ENCODE measurements at places on chromosomes 4 and X. TPM values are rescaled to one million over a fixed set of nuclear protein-coding genes. Genes with fewer than 3 reads are reported as not detected.

Gene CLGN
- total RNA-seq, result 0.32 TPM

Gene NPY2R
- total RNA-seq, result 1.6 TPM

Gene C4orf36
- total RNA-seq, result 0.96 TPM

Gene RBM47
- 66.6 TPM for total RNA-seq

Gene GPM6B
- 81.7 TPM for total RNA-seq

DNA sequence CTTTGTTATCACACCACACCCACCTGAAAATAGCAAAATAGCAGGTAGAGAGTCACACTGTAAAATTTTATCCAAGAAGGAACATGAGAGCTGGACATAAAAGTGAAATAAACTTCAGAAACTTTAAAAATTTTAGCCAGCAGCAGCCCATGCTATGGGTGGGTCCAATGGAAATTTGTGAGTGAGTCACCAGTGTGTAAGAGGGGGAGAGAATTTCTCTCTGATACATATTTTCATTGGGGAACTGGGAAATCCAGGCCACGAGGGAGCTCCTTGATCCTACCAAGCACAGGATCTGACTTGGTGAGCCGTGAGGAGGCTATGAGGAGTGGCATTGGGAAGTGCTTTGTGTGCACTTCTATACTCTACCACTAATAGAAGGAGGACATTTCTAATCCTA lies 136.3 kb downstream of the FAAH2 start:
- H3K27ac ChIP-seq, result no peak overlapping the region
- peaks cover 19% of the 10 kb centered on the region for H3K27me3 ChIP-seq
- no peak overlapping the region for H3K4me3 ChIP-seq
- no peaks in the 10 kb centered on the region for H3K36me3 ChIP-seq

DNA sequence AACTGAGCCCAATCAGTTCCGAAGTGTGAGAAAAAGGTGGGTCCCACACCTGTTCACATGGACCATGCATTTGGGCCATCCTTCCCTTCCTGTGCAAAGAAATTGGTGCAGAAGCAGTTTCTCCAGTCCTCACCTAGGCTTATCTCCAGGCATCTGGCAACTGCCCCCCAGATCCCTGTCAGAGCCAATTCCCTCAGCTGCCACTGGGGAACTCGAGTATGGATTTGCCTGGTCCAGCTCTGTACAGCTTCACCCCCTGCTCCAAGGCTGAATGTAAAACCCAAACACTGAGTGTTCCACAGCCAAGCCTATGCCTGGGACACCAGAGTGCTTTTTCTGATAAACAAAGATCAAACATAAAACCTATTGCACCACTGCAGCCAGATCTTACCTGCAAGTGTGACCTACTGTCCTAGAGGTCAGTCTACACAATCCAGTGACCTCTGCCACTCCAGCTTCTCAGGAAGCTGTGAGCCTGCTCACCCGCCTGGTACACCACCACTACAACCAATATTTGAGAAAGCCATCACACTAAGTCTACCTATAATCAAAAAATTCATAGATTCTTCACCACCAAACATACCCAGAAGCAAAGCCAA lies 136.4 kb downstream of the STPG2 start:
- H3K27ac ChIP-seq, result no peak overlapping the region
- no peak overlapping the region for H3K4me3 ChIP-seq
- H3K4me1 ChIP-seq, result no peaks in the 10 kb centered on the region
- no peak for DNase-seq
- no peaks in the 10 kb centered on the region for H3K36me3 ChIP-seq

- no peak overlapping the region for H3K4me3 ChIP-seq
- no peak overlapping the region for H3K27ac ChIP-seq
- DNase-seq, result no peak
- no peaks in the 10 kb centered on the region for H3K27me3 ChIP-seq
- no peaks in the 10 kb centered on the region for H3K4me1 ChIP-seq
These were observed 14.2 kb upstream of the OSTC start for GRCh38 chr4:108636246-108636645.

DNA sequence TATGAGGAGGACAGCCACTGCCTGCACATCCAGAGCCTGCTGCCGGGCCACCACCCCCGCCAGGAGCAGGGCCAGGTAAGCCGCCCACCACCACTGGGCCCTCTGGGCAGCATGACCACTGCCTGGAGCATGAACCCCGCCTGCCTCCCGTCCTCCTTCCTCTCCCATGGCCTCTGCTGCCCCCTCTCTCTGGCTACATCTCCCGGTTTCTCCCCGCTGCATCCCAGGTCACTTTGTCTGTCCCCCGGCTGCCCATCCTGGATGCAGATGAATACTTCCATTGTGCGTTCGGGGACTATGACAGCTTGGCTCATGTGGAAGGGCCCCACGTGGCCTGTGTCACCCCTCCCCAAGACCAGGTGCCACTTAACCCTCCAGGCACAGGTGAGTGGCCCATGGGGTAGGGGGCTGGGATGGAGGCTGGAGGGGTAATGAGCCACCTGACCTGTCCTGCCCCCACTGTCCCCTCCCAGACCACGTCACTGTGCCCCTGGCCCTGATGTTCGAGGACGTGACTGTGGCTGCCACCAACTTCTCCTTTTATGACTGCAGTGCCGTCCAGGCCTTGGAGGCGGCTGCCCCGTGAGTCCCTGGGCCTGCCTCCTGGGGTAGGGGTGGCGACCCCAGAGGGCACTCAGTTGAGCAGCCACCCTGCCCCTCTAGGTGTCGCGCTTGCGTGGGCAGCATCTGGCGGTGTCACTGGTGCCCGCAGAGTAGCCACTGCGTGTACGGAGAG lies 6.0 kb downstream of the PLXNB3 start:
- no peaks in the 10 kb centered on the region for H3K36me3 ChIP-seq
- no peaks in the 10 kb centered on the region for H3K27me3 ChIP-seq
- no peaks in the 10 kb centered on the region for H3K4me1 ChIP-seq
- H3K4me3 ChIP-seq, result no peak overlapping the region

DNA sequence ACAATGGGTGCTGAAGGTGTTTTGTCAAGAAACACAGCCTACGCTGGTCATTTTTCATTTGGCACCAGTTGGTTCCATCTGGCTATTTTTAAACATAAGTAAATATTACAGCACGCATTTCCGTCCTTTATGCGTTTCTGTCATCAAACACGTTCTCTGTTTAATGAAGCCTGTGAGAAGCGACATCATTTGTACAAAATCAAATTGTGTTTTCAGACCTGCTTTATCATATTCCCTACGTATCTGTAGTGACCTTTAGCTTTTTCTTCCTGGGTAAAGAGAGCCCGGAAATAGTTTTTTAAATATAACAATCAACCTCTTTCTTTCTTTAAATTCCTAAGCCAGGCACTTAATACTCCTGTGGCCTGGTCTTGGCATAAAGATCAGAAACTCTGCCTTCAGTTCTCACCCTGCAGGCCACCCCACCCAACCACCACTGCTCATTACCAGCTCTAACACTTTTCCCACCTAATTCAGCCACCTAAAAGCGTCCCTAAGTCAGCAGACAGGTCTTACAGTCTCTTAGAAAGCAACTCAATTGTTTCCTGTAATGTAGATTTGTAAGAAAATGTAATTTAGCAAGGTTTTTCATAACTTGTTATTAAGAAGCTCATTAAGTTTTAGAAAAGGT lies 30.4 kb downstream of the ACSL1 start:
- H3K36me3 ChIP-seq, result no peaks in the 10 kb centered on the region
- H3K4me1 ChIP-seq, result peaks cover 2% of the 10 kb centered on the region
- no peak overlapping the region for H3K4me3 ChIP-seq
- H3K27me3 ChIP-seq, result no peaks in the 10 kb centered on the region

GRCh38 chrX:153967536-153968224 lies 3.9 kb downstream of the HCFC1 start:
- peak overlapping the region; percentile 91 for H3K4me3 ChIP-seq
- peaks cover 6% of the 10 kb centered on the region for H3K4me1 ChIP-seq
- peak overlapping the region; percentile 100 for H3K27ac ChIP-seq
- H3K27me3 ChIP-seq, result no peaks in the 10 kb centered on the region
- no peaks in the 10 kb centered on the region for H3K36me3 ChIP-seq

- no peak overlapping the region for H3K27ac ChIP-seq
- H3K27me3 ChIP-seq, result no peaks in the 10 kb centered on the region
- no peaks in the 10 kb centered on the region for H3K4me1 ChIP-seq
These were observed 17.4 kb downstream of the ADGRG4 start for GRCh38 chrX:136318156-136318555.

GRCh38 chr4:87680271-87680670 lies 30.2 kb downstream of the DMP1 start:
- H3K4me1 ChIP-seq, result no peaks in the 10 kb centered on the region
- H3K4me3 ChIP-seq, result no peak overlapping the region
- H3K36me3 ChIP-seq, result no peaks in the 10 kb centered on the region
- H3K27ac ChIP-seq, result no peak overlapping the region
- H3K27me3 ChIP-seq, result no peaks in the 10 kb centered on the region

DNA sequence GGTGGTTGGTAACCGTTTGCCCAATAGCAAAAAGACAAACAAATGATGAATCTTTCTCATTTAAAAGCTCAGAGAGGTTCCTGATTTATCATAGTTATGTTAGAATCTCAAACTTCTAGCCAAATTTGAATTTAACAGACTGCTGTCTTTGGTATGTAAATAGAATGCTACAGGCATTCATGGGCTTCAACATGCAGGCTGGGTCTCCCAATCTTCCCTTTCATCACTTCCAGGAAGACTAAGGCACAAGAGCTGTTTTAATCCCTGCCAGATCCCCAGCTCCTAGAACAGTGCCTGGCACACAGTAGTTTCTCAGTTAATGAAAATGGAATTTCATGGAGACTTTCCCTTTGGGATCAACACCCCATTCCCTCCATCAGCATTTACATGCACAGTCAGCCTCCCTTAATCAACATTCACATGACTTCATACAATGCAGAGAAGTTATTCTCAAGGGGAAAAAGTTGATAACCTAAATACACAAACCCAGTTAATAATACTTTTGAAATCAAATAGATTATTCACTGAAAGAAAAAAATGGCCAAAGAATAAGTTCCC lies 107.6 kb upstream of the C1QTNF7 start:
- no peaks in the 10 kb centered on the region for H3K4me1 ChIP-seq
- H3K27me3 ChIP-seq, result no peaks in the 10 kb centered on the region
- no peaks in the 10 kb centered on the region for H3K36me3 ChIP-seq

GRCh38 chr4:56288663-56289062 lies 98.6 kb downstream of the AASDH start:
- no peak overlapping the region for H3K4me3 ChIP-seq
- no peak for DNase-seq
- no peak overlapping the region for H3K27ac ChIP-seq
- H3K27me3 ChIP-seq, result no peaks in the 10 kb centered on the region
- H3K36me3 ChIP-seq, result no peaks in the 10 kb centered on the region

GRCh38 chr4:11416767-11417113 lies 12.0 kb downstream of the HS3ST1 start:
- H3K4me1 ChIP-seq, result no peaks in the 10 kb centered on the region
- H3K4me3 ChIP-seq, result no peak overlapping the region
- no peak overlapping the region for H3K27ac ChIP-seq
- no peaks in the 10 kb centered on the region for H3K36me3 ChIP-seq

DNA sequence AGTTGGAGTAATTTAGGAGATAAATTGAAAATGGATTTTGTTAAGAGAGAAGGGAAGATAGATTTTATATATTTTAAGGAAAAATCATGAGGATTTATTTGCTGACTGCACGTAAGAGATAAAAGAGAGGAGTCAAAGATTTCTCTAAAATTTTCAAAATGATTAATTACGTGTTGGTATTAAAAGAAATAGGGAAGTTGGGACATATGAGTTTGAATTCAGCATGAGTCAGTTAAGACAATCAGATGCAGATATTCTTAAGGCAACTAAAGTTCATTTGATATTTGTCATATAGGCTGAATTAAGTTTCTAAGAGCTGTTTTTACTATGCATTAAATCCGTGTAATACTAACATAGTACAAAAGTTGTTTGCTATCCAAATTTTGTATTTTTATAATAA lies 46.9 kb downstream of the TET2 start:
- no peaks in the 10 kb centered on the region for H3K36me3 ChIP-seq
- no peak for DNase-seq
- H3K4me1 ChIP-seq, result no peaks in the 10 kb centered on the region
- H3K27me3 ChIP-seq, result no peaks in the 10 kb centered on the region
- H3K27ac ChIP-seq, result no peak overlapping the region
- no peak overlapping the region for H3K4me3 ChIP-seq

DNA sequence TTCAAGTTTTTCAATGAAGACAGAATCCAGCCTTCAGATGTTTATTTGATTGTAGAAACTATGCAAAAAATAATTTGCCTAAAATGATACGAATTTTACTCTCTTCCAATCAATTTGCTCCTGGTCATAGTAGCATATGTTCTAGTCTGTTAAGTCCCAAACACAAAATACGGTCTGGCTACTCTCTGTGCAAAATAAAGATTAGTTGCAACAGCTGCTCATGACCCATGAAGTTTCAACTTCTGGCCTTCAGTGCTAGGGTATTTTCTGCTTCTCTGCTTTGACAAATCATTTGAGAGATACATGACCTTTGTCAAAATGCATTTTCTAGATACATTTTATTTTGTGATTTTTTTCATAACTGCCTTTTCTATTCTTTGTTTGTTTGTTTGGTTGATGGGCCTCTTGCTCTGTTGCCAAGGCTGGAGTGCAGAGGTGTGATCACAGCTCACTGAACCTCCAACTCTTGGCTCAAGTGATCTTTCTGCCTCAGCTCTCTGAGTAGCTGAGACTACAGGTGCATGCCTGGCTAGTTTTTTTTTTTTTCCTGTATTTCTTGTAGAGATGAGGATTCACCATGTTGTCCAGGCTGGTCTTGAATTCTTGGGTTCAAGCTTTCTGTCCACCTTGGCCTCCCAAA lies 55.2 kb downstream of the TACR3 start:
- H3K27me3 ChIP-seq, result no peaks in the 10 kb centered on the region
- H3K27ac ChIP-seq, result no peak overlapping the region
- H3K4me3 ChIP-seq, result no peak overlapping the region
- no peaks in the 10 kb centered on the region for H3K36me3 ChIP-seq
- DNase-seq, result no peak

- no peaks in the 10 kb centered on the region for H3K27me3 ChIP-seq
- H3K4me3 ChIP-seq, result no peak overlapping the region
- no peak overlapping the region for H3K27ac ChIP-seq
- DNase-seq, result no peak
- H3K36me3 ChIP-seq, result no peaks in the 10 kb centered on the region
These were observed 79.2 kb upstream of the DDIT4L start for GRCh38 chr4:100269446-100269845.

DNA sequence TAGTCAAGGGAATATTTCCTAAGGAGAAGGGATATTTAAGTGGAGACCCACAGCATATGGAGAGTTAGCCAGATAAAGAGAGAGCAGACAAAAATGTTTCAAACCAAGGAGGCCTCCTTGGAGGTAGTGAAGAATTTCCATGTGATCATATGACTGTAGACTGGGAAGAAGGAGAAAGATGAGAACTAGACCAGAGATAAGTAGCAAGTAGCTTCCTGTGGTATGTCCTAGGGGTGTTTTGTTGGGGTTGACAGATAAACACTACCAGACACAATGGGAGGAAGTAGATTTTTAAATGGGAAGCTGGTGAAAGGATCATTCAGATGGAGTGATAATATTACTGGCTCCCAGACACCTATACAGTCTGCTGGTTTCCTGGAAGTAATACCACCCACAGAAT lies 13.6 kb downstream of the SYAP1 start:
- H3K4me1 ChIP-seq, result no peaks in the 10 kb centered on the region
- H3K36me3 ChIP-seq, result peaks cover 6% of the 10 kb centered on the region
- no peak overlapping the region for H3K27ac ChIP-seq
- no peaks in the 10 kb centered on the region for H3K27me3 ChIP-seq
